ENCODE measurements at places on chromosomes 13 and 19.
A peak's percentile ranks its signal among the peaks of the same experiment; 100 is the strongest.

- DNase-seq = no peak
Observed at GRCh38 chr19:2230033-2230531, 6.0 kb downstream of the PLEKHJ1 start.

DNA sequence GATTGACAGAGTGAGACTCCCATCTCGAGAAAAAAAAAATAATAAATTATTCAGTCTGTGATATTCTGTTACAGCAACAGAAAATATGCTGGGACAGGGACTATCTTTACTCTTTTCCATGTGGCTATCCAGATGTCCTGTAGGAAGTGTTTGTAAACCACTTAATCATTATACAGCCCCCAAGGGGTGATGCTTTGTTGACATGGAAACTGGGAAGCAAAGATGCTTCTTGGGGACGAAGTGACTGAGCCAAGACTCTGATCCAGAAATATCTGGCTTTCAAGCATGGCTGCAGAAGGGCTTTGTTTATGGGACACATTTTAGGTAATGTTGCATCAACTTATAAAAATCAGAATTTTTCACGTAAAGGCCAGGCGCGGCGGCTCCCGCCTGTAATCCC, 5.4 kb downstream of the ZNF8 start:
- DNase-seq = no peak

- peak; percentile 44 for DNase-seq
Observed at GRCh38 chr13:111281751-111282311, 38.6 kb upstream of the TEX29 start.

DNA sequence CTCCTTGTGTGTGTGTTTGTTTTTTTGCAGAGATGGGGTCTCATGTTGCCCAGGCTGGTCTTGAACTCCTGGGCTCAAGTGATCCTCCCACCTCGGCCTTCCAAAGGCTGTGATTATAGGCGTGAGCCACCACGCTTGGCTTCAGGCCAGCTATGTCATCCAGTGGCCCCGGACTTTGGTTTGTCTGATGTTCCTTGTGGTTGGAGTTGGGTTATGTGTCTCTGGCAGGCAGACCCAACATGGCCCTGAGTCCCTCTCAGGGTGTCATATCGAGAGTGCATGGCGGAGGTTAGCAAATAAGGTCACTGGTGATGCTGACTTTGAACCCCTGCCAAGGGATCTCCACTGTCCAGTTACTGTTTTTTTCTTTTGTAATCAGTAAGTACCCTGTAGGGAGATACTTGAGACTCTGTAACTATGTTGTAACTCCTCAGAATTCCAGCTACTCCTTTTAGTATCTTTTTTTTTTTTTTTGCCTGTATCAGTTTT, 37.3 kb downstream of the SMARCA4 start:
- DNase-seq = no peak

- no peak for DNase-seq
Observed at GRCh38 chr19:44878120-44878865, 12.8 kb upstream of the TOMM40 start.

DNA sequence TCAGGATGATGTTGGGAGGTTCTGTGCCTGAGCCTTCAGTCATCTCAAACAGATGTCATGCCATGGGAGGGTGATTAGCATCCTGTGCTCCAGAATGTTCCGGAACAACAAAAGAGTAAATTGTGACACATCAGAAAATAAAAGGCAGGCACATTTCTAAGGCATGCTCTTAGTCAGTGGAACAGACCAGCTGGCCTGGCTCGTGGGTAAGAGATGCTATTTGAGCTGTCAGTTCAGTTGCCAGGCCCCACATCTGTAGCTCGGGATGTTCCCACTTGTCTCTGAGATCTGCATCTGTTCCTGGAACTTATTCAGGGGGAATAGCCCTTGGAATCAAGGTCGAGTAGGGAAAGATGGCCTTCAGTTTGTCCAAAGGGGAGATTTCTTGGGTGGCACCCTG, 26.0 kb downstream of the OLFM4 start:
- no peak for DNase-seq

DNA sequence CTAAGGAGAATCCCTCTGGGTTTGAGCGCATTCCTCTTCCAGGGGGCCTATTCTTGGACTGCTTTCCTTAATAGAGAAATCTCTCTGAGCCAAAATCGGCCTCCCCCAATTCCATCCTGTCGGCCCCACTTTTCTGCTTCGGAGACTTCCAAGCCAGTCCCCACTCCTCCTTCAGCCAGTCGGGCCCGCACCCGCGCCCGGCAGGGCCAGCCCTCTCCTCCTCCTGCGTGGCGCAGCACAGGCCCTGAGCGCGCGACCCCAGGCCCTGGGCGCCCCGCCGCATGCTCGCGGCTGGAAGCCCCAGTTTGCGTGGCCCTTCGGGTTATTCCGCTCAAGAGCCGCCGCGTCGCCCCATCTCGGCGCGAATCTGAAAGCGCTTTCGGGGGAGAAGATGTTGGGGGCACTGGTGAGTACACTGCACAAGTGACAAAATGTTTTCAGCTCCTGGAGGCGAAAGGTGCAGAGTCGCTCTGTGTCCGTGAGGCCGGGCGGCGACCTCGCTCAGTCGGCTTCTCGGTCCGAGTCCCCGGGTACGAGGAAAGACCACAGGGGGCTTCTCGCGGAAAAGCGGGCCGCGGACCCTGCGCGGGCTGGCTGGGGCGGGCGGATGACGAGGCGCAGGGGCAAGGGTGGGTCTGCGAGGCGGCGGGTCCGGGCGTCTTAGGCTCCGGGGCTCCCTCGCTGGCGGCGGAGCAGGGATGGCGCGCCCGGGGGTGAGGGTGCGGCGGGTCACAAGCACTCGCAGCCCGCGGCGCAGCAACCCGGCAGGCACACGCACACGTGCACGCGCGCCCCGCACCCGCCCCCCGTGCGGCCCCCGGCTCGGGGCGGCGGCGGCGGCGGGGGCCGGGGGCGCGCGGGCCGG, at the start of gene IL17D:
TSS of gene IL17D (plus strand) at position 785 of the 865 bp plus-strand sequence. CDS start 303 bp downstream, outside the sequence.
- no peak for DNase-seq

GRCh38 chr13:26656919-26657318, 99.4 kb downstream of the WASF3 start:
- DNase-seq = peak; percentile 36

- DNase-seq = no peak
Observed at GRCh38 chr19:53659292-53659691, 27.5 kb downstream of the DPRX start.

DNA sequence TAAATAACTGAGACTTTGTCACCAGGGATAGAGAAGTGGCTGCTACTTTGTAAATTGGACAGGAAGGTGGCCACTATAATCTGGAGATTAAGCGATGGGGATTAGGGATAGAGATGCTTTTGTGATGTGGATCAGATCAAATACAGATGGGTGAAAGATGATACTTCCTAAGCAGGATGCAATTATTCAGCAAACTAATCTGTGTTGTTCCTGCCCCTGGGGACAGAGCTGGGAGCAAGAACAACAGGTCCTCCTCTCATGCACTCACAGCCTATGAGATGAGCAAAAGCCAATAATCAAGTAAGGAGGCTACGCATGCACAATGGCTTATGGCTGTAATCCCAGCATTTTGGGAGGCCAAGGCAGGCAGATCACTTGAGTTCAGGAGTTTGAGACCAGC, 4.6 kb downstream of the RGL3 start:
- DNase-seq = no peak

- no peak for DNase-seq
Observed at GRCh38 chr19:14343286-14343685, 38.0 kb upstream of the ADGRE5 start.

DNA sequence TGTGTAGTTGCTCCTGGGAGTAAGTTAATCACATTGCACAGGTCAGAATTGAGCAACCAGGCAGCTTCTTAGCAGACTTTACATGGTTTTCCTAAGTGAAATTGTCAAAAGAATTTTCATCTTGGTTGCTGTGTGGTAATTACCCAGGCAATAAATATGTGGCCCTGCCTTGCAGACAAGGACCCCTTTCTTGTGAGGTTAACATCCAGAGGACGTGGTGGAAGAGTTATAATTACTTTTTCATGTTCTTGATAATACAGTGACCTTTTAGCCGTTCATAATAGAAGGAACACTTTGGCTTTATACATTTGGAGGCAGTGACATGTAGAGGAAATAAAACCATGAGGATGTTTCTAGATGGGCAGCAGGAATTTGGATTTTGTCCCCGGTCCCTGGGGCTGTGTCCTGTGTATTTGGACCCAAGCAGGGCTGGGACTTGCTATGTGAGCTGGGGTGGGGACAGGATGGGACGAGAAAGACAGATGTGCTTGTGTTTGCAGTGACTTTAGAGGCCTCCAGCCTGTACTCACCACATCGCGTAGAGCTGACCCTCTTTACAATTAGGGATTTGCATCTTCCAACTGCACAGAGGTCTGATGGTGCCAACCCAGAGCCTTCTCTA, 156.2 kb downstream of the STK24 start:
- no peak for DNase-seq

GRCh38 chr13:34411894-34412293, 530.2 kb upstream of the NBEA start:
- DNase-seq = no peak

DNA sequence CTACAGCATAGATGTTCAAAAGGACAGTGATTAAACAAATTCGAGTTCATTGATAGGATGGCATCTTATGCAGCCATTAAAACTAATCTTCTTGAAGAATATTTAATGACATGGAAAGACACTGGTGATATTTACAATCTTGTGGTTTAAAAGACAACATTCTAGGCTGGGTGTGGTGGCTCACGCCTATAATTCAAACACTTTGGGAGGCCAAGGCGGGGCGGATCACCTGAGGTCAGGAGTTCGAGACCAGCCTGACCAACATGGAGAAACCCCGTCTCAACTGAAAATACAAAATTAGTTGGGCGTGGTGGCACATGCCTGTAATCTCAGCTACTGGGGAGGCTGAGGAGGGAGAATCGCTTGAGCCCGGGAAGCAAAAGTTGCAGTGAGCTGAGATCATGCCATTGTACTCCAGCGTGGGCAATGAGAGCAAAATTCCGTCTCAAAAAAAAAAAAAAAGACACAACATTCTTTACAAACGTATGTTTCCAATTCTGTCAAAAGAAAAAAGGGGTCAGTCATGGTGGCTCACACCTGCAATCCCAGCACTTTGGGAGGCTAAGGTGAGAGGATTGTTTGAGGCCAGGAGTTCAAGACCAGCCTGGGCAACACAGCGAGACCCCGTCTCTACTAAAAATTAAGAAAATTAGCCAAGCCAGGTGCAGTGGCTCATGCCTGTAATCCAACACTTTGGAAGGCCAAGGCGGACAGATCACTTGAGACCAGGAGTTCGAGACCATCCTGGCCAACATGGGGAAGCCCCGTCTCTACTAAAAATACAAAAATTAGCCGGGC, 2.5 kb upstream of the PAK4 start:
- DNase-seq = no peak

DNA sequence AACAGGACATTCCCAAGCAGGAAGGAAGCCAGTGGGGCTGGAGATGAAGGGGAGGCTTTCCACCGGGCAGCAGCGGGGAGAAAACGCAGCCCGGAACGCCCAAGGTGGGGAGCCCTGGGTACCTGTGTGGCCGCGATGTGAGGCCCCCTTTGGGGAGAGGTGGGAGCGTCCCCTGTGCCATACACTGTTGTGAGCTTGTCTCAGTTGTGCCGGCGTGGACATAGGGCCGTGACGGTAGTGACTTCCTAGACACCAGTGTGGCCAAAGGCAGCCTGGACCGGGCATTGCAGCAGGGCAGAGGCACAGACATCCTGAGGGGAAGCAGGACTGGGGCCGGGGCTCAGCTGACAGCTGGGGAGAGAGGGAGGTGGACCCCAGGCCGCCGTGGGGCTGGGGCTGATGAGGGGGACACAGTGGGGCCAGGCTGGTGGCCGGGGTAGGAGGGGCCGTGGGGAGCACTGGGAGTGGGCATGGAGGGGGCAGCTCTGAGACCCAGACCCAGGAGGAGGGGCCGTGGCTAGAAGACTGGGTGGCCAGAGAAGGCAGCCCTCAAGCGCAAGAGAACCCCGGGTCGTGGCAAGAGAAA, 38.5 kb upstream of the TFDP1 start:
- DNase-seq = no peak

DNA sequence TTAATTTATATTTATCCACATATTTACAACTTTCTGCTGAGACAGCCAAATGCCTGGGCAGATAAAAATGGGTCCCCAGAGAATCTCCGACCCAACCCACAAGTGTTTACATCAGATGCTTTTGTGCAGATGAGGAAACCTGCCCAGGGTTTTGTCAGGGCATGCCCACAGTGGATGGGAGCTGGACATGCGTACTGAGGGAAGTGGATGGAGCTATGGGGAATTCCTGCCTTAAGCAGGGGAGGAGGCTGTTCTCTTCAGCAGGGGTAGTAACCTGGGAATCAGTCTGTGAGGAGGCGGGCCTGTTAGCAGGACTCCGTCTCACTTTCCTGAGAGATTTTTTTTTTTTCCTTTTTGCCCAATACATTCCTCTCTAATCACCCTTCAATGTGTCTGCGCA, 122.9 kb downstream of the RFC3 start:
- no peak for DNase-seq

DNA sequence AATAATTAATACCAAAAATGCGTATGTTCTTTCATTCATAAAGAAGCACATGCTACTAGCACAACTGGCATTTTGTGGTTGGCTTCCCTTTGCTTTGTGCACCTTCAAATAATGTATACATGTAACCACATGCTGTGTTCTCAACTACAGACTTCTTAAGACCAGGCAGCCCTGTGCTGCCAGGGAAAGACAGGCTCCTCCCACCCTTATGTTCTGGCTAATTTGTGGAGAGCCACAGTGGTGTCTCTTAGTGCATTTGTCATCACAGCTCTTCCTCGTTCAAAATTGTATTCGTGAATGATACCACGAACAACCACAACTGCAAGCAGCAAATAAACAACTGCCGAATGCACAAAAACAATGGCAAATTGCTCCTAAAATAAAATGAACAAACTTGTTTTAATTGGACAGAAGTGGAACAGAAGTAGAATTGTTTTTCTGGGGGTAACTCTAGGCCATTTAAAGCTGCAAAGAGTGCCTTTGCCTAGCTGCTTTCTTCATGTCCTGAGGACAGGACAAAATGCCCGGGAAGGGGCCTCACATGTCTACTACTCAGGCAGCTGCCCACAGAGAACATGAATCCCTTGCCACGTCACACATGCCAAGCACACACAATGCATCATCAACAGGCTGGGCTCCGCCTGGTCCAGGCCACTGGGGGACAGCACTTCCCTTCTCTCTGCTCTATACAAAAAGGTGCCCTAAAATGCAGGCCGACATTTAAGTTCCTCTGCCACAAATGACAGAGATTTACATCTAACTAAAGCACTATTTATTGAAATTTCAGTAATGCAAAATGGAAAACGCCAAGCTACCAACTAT, 21.7 kb downstream of the IRS2 start:
- peak; percentile 44 for DNase-seq

- no peak for DNase-seq
Observed at GRCh38 chr13:64130600-64130999, 2715.0 kb upstream of the PCDH20 start.

DNA sequence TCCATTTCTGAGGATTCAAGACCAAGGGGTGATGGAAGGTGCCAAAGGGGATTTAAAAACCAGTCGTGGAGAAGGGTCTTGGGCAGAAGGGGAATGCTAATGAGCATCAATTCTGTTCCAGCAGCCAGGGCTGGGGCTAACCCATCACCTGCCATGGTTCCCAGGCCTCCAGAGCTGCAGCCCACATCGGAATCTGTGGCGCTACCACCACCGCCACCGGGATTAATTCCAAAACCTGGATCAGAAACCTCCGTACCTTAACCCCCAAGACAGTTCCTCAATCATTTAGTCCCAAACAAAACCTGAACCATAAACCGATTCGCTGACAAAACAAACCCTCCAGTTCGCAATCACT, 583 bp downstream of the ZNF615 start:
- no peak for DNase-seq

GRCh38 chr19:48480183-48480557, 11.0 kb downstream of the CYTH2 start:
- no peak for DNase-seq

GRCh38 chr13:44726778-44727177, 150.6 kb upstream of the TSC22D1 start:
- no peak for DNase-seq

GRCh38 chr13:101399365-101399764, 16.9 kb downstream of the NALCN start:
- no peak for DNase-seq
